ENCODE measurements at places on chromosomes 4 and X.

- no peak for DNase-seq
These were observed 25.7 kb upstream of the PCDH19 start for GRCh38 chrX:100435726-100436125.

GRCh38 chr4:168551945-168552695, 55.3 kb downstream of the PALLD start:
- DNase-seq, result no peak

DNA sequence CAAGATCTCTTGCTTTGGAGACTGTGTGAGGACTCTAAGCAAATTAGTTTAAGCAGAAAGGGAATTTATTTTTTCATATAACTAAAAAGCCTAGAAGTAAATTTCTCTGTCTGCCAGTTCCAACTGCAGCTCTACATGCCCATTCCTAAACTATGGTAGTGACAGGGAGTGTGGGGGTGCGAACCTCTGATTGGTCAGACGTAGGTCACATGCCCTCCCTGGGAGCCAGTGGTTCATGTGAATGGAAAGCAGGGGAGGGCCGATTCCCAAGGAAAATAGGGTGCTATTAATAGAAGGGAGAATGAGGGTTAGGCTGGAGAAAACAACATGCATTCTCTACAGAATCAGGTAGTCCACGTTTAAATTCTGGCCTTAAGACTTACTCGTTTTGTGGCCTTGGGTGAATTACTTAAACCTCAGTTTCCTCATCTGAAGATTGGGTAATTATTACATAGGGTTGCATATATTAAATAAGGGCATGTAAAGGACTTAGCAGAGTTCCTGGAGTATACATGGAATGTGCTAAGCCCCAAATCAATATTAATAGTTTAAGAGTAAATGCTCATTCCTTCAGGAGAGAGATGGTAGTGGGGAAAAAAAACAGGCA, 7.2 kb downstream of the RAB33B start:
- no peak for DNase-seq

DNA sequence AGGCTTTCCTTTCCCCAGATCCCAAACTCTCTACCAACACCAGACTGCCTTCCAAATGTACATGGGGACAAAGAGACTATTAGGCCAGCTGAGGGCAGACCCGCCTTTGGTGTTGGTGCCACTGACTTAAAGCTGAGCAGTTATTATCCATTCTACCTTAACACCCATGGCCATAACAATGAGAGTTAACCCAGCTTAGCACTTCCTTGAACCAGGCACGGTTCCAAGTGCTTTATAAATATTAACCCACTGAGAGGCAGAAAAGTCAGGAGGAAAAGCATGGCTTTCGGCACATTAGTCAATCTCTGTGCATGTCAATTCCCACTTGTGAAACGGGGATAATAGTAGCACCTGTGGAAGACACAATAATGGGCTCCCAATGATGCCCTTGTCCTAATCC, 243.1 kb upstream of the ANXA3 start:
- DNase-seq, result no peak

- DNase-seq, result no peak
These were observed 2.8 kb upstream of the MAMLD1 start for GRCh38 chrX:150360331-150360730.

- DNase-seq, result no peak
These were observed 130.3 kb downstream of the GUCY2F start for GRCh38 chrX:109351557-109351956.

DNA sequence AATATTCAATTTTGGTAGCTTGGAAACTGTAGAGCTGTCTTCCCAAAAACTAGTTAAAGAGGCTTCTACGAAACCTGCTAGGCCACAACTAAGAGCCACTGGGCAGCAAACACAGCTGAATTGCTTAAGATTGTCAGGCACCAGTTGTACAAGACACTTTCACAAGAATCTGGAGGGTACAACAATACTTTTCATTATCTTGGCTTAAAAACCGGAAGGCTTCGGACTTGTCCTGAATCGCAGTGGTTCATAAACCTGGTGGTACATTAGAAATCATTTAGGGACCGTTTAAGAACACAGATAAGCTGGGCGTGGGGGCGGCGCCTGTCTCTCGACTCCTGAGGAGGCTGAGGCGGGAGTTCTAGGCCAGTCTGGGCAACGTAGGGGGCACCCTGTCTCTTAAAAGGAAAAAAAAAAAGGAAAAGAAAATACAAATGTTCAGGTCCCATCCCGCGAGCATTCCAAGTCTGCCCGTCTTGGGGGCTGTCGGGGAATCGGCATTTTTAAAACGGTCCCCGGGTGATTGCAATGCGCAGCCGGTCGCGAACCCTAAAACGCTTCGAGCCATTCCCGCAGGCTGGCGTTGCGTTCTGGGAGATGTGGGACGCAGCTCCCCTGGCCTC, 763 bp downstream of the PYURF start:
- DNase-seq, result no peak

- no peak for DNase-seq
These were observed 54.9 kb downstream of the USP46 start for GRCh38 chr4:52604215-52604614.

GRCh38 chr4:18934197-18934596, 912.6 kb upstream of the LCORL start:
- DNase-seq, result no peak

- no peak for DNase-seq
These were observed 3.3 kb upstream of the BGN start for GRCh38 chrX:153491351-153491914.

- no peak for DNase-seq
These were observed 15.9 kb upstream of the EMCN start for GRCh38 chr4:100533741-100534140.

- no peak for DNase-seq
These were observed 32.4 kb downstream of the PRDX4 start for GRCh38 chrX:23699636-23700194.

DNA sequence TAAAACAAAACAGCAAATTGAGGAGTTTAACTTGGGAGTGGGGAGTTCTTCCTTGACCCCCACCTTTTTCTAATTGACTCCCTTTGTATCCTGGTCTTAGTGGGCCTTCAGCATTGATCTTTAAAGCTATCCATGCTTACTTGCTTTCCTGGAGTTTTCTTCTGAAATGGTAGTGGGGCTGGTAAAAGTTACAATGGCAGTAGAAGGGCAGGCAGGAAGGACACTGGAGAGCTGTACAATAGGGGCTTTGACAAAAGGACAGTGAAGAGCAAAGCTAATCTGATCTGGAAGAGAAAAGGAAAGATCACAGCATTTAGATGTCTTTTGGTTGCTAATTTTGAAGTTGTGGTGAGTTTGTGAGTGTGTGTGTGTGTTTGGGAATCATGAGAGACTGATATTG, 111.5 kb downstream of the MID1 start:
- DNase-seq, result no peak

- no peak for DNase-seq
These were observed 59.0 kb upstream of the HELT start for GRCh38 chr4:184959309-184959708.

DNA sequence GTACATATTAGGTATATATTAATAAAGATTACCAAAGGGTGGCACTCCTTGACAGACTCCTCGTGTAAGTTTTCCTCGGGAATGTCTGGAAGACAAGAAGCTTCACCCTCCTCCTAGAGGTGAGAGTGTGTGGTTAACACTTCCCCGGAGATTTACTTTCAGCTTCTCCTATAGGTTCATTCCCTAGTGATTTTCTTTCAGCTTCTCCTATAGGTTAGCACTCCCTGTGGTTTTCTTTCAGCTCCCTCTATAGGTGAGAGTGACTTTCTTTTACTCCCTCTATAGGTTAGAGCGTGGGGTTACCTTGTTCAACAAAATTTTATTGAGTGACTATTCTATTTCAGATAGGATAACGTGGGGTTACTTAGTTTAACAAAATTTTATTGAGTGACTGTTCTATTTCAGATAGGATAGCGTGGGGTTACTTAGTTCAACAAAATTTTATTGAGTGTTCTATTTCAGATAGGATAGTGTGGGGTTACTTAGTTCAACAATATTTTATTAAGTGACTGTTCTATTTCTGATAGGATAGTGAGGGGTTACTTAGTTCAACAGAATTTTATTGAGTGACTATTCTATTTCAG, 106.0 kb upstream of the PLAC1 start:
- DNase-seq, result peak; percentile 24

GRCh38 chr4:26557164-26557563, 26.7 kb upstream of the TBC1D19 start:
- DNase-seq, result no peak

DNA sequence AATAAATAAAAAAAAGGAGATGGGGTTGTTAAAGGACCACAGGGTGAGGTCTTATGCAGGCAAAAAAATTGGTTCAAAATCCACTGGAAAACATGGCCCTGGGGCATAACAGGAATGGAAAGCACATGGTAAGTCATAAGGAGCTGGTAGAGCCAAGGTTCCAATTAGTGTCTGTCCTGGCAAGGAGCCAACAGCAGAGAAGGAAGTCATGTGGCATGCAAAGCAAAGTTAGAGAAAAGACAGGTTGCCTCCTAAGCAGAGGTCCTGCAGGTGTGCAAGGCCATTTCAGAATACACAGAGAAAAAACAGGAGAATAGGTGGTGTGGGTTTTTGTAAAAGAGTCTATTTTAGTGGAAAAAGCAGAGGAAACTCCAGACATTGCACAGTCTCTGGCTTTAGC, 1881.7 kb downstream of the ARAP2 start:
- DNase-seq, result no peak

Measured in 8988T (cell line).